ENCODE measurements at places on chromosomes 6 and 20. TPM values are rescaled to one million over a fixed set of nuclear protein-coding genes. Genes with fewer than 3 reads are reported as not detected.

Gene NCOA3
- 23.6 TPM for total RNA-seq

- no peak for DNase-seq
These were observed 64.4 kb upstream of the PLEKHG1 start for GRCh38 chr6:150535151-150535804.

Gene PROKR2
- not detected for total RNA-seq

- no peak for DNase-seq
These were observed 15.7 kb upstream of the REPS1 start for GRCh38 chr6:139003751-139004150.

Gene CDSN
- total RNA-seq, result not detected
